ENCODE measurements at places on chromosomes 5 and 9. TPM values are rescaled to one million over a fixed set of nuclear protein-coding genes. Genes with fewer than 3 reads are reported as not detected.

Gene CARTPT
- not detected for total RNA-seq

GRCh38 chr5:167810573-167810972 is 480.9 kb upstream of the WWC1 start:
- no peaks in the 10 kb centered on the region for H3K27me3 ChIP-seq
- H3K4me3 ChIP-seq, result no peak overlapping the region
- no peak overlapping the region for H3K27ac ChIP-seq
- H3K4me1 ChIP-seq, result peaks cover 16% of the 10 kb centered on the region
- no peak for DNase-seq

GRCh38 chr5:169165052-169165451 is 135.9 kb downstream of the SLIT3 start:
- H3K27ac ChIP-seq, result no peak overlapping the region
- no peak for DNase-seq
- no peaks in the 10 kb centered on the region for H3K27me3 ChIP-seq
- no peaks in the 10 kb centered on the region for H3K4me1 ChIP-seq
- no peak overlapping the region for H3K4me3 ChIP-seq

GRCh38 chr5:158519433-158520021 is 580.2 kb downstream of the EBF1 start:
- H3K4me1 ChIP-seq, result no peaks in the 10 kb centered on the region
- H3K4me3 ChIP-seq, result no peak overlapping the region
- H3K27ac ChIP-seq, result no peak overlapping the region
- H3K36me3 ChIP-seq, result no peaks in the 10 kb centered on the region
- DNase-seq, result no peak
- H3K27me3 ChIP-seq, result no peaks in the 10 kb centered on the region

Measured in Calu3 (cell line).